Activated CD8-positive, alpha-beta T cell treated with anti-CD3 and anti-CD28 coated beads for 36 hours (primary cell): ENCODE measurements at places on chromosomes 6 and 20. TPM values are rescaled to one million over a fixed set of nuclear protein-coding genes. Genes with fewer than 3 reads are reported as not detected.

DNA sequence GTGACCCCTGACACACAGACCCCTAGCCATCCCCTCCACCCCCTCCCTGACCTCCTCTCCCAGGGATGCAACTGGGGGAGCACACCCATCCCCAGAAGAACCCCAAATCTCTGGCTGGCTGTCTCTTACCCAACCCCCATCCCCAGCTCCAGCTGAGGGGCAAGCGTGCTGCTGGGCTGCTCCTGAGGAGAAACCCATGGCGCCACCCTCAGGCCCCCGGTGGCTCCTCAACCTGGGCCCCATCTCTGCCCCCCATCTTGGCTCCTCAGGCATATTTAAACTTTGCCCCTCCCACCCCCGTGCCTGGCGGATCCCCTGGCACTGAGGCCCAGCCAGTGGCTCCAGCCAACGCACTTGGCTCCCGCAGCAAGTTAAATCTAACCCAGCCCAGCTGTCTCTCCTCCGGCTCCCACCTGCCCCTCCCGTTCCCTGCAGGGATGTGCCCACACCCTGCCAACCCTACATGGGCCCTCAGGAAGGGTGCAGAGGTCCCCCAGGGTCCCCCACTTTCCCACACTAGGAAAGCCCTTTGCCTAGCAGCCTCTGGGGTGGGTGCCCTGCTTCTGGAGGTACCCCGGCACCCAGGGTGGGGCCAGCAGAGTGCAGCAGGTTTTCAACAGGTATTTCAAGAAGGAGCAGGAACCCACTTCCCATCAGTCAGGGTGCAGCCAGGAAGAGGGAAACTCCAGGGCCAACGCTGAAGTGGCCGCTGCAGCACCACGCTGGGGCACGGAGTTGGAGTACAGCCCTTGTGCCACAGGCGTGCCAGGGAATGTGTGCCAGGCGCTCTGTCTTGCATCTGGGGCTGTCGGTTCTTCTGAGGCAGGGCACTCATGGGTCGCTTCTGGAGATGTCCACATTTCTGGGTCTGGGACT lies 5.3 kb upstream of the OSBPL2 start:
- H3K4me3 ChIP-seq = no peak overlapping the region
- peaks cover 4% of the 10 kb centered on the region for H3K4me1 ChIP-seq
- no peak overlapping the region for H3K27ac ChIP-seq
- H3K27me3 ChIP-seq = peaks cover 4% of the 10 kb centered on the region

The CDSN gene
- not detected for total RNA-seq

DNA sequence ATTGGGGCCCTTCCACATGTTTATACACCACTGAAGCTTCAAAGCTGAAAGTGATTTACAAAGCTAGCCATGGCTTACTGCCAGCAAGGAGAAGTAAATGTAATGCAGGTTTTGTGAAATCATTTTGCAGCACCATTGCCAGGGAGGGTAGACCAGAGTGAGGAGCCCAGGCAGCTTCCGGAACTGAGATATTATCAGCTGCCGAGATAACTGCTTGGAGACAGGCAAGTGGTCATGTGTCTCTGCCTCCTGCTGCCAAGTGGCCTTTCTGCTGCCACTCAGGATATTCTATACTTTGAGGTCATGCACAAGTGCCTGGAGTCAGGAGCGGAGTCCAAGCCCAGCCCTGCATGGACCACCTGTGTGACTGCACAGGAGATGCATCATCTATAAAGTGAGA lies 160.2 kb downstream of the SYNDIG1 start:
- H3K27me3 ChIP-seq = no peaks in the 10 kb centered on the region
- no peak overlapping the region for H3K4me3 ChIP-seq
- peaks cover 6% of the 10 kb centered on the region for H3K4me1 ChIP-seq
- no peaks in the 10 kb centered on the region for H3K36me3 ChIP-seq
- H3K27ac ChIP-seq = no peak overlapping the region

DNA sequence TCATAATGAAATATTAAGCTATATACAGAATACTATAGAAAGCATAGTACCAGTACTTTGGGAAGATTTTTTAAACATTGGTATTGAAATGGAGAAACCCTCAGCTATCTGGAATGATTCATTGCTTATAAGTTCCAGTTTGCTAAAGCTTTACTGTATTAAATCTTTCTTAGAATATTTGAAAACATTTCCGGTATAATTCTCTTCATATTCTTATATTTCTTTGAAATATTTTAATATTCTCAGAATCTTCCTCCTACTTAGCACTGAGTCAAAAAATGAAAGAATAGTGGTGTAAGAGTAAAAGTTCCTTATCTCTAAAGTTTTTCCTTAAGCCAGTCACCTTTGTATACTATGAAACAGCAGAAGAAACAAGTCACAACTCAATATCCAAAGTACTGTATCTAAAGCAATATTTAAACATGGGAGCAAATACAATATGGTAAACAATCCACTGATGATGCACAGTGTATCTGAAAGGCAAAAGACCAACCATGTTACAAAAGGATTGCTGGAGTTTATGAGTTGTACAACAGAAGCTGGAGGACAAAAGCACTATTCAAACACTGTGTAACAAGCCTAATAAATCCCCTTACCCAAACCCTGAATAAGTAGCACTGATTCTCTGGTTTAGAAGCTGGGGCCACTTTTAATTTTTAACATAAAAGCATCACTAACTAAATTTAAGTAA lies 102.1 kb downstream of the PRDM1 start:
- peaks cover 63% of the 10 kb centered on the region for H3K4me1 ChIP-seq
- peak overlapping the region; percentile 91 for H3K27ac ChIP-seq
- no peak overlapping the region for H3K4me3 ChIP-seq
- no peaks in the 10 kb centered on the region for H3K27me3 ChIP-seq

The ZHX3 gene
- total RNA-seq = 14.1 TPM

DNA sequence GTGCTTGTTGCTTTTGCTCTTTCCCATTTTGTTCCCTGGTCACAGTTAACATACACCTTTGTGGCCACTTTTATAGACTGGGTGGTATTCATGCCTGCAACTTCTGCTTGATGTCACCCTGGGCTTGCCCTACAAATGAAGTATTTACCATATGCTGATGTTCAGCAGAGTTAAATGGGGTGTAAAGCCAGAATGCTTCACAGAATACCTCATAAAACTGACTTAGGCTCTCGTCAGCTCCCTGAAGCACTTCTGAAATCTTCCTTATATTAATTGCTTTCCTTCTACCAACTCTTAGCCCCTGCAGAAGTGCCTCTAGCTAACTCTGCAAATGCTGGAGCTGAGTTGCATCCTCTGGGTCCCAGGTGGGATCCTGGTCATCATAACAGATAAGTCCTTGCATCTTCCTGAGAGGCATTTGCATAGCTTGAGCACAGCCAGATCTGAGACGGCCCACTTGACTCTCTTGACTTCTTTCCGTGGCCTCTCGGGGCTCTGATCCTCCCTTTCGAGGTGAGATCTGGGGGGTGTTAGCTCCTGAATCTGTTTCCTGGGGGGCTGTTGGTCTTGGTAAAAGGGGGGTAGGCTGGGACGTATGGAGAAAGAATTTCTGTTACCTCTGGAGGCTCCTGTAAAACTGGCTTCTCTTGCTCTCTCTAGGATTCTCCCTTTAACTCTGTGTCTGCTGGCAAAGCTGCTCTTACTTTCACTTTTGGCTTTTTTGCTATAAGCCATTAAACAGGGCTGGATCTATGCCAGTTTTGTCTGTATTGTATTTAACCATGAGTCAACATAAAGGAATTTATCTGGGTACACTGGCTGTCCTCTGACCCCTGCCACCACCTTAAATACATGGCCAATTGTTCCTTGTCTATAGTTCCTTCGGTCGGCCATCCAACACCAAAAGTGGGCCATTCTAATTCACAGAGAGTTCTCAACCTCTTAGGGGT lies 223.0 kb upstream of the SYNCRIP start:
- H3K27me3 ChIP-seq = no peaks in the 10 kb centered on the region
- no peak overlapping the region for H3K27ac ChIP-seq
- H3K4me3 ChIP-seq = no peak overlapping the region
- no peaks in the 10 kb centered on the region for H3K4me1 ChIP-seq
- H3K36me3 ChIP-seq = no peaks in the 10 kb centered on the region
- no peak for DNase-seq

The GLYATL3 gene
- total RNA-seq = not detected

- DNase-seq = no peak
- H3K4me3 ChIP-seq = no peak overlapping the region
- peaks cover 1% of the 10 kb centered on the region for H3K36me3 ChIP-seq
- no peak overlapping the region for H3K27ac ChIP-seq
Measured at GRCh38 chr6:82251942-82252341, 4.4 kb upstream of the IBTK start.

The KCNG1 gene
- 1.8 TPM for total RNA-seq

DNA sequence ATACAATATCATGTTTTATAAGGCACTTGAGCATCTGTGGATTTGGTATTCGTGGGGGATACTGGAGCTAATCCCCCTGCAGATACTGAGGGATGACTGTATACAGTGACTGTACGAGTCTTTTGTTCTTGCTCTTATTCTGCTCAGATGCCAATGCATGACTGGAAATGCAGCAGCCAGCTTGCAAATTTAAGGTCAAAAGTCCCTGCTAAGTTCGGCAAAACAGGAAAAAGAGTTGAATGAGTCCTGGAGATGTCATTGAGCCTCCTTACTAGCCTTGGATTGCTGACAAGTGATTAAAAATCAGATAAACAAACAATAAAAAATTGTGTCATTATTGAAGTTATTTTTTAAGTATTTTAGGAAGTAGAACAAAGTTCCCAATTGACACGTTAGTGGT lies 599.3 kb upstream of the IMPG1 start:
- H3K4me1 ChIP-seq = no peaks in the 10 kb centered on the region
- H3K4me3 ChIP-seq = no peak overlapping the region
- no peak overlapping the region for H3K27ac ChIP-seq

GRCh38 chr6:78615430-78615904 lies 251.9 kb upstream of the IRAK1BP1 start:
- H3K27ac ChIP-seq = no peak overlapping the region
- no peak overlapping the region for H3K4me3 ChIP-seq
- no peaks in the 10 kb centered on the region for H3K4me1 ChIP-seq

The TUBB2B gene
- 0.41 TPM for total RNA-seq
